T-cell (primary cell): ENCODE measurements at places on chromosomes 3 and 15. TPM values are rescaled to one million over a fixed set of nuclear protein-coding genes. Genes with fewer than 3 reads are reported as not detected.
A peak's percentile ranks its signal among the peaks of the same experiment; 100 is the strongest.

Gene RYR3
- not detected for total RNA-seq

Gene CYP8B1
- total RNA-seq, result 0.09 TPM

GRCh38 chr3:71265365-71265915 lies 318.1 kb downstream of the FOXP1 start:
- no peak for DNase-seq

GRCh38 chr15:42502477-42502876 lies 7.0 kb downstream of the SNAP23 start:
- DNase-seq, result no peak

Gene TUSC7
- not detected for total RNA-seq

DNA sequence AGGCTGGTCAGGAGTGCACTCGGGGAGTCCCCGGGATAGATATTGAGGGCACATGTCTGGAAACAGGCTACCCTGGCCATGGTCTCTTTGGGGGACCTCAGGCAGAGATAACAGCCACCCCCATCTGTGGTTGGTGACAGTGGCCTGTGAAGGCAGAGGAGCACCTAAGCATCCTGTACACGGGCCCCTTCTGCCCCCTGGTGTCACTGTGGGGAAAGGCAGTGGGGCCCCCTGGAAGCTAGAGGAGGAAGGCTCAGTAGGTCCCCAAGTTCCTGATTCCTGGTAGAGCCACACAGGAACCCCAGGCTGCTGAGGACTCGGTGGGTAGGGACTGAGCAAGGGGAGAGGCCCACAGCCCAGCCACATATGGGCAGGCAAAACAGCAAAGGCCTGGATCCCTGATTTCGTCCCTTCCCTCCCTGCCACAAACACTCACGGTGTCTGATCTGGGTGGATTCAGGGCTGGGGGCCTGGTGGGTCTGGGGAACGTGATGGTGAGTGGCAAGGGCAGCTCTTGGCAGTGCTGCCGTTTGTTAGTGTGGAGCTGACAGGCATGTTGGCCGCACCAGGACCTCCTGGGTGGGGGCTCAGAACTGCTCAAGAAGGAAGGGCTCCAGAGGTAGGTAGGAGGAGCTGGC lies 14.1 kb upstream of the CXCR6 start:
- peak; percentile 62 for DNase-seq

- DNase-seq, result no peak
These were observed 36.2 kb downstream of the LEKR1 start for GRCh38 chr3:156862338-156862737.
